ENCODE measurements at places on chromosomes 3 and 15.

DNA sequence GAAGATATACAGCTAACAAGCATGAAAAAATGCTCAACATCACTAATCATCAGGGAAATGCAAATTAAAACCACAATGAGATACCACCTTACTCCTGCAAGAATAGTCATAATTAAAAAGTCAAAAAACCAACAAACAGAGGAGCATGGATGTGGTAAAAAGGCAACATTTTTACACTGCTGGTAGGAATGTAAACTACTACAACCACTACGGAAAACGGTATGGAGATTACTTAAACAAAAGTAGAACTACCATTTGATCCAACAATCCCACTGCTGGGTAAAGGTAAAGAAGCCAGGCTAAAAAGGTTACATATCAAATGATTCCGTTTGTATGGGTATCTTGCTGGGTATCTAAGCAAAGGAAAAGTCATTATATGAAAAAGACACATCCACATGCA is 53.8 kb downstream of the STAG1 start:
- DNase-seq: no peak

- DNase-seq: no peak
These were observed 43.1 kb upstream of the LIMD1 start for GRCh38 chr3:45551214-45552010.

GRCh38 chr3:49906073-49906743 is 2.5 kb upstream of the MST1R start:
- peak; percentile 90 for DNase-seq

GRCh38 chr15:65796610-65797078 is 4.6 kb upstream of the DENND4A start:
- no peak for DNase-seq
